ENCODE measurements at places on chromosomes 4 and X. TPM values are rescaled to one million over a fixed set of nuclear protein-coding genes. Genes with fewer than 3 reads are reported as not detected.

The EVC gene
- 14.5 TPM for total RNA-seq

The NAP1L5 gene
- total RNA-seq: 13.8 TPM

- peak; percentile 54 for DNase-seq
Measured at GRCh38 chr4:88442689-88443191, 14.2 kb upstream of the HERC5 start.

- no peak for DNase-seq
Measured at GRCh38 chrX:133190877-133191738, 27.0 kb downstream of the TFDP3 start.

GRCh38 chr4:55358246-55358645, 12.2 kb downstream of the SRD5A3 start:
- DNase-seq: no peak

GRCh38 chrX:68383540-68383939, 49.8 kb downstream of the OPHN1 start:
- DNase-seq: no peak

Data from M059J (cell line).